Stimulated activated CD4-positive, alpha-beta T cell treated with anti-CD3 and anti-CD28 coated beads, TNF-alpha, amount 100 ng/mL, for 1 hour (primary cell): ENCODE measurements at places on chromosomes 16 and 17.

- DNase-seq: no peak
Measured at GRCh38 chr17:39705786-39706348, 6.0 kb downstream of the ERBB2 start.

GRCh38 chr17:7480089-7480384 is 606 bp upstream of the ZBTB4 start:
- DNase-seq: no peak

DNA sequence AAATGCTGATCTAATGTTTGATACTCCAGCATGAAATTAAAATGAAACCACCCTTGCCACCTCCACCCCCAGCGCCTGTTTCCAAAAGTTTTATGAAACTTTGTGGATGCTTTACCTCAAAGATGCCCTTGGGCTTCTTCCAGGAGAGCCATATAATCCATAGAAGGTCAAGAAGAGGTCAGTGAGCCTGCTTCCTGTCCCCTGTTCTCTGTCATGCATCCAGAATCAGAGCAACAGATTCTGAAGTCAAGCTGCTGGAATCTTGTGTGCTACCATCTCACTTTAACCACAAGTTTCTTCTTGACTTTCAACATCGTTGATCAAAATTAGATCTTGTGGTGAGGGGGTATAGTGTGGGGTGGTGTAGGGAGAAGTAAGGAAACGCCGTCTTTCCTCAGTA is 8.6 kb downstream of the GOSR2 start:
- DNase-seq: no peak

GRCh38 chr16:79659344-79659743 is 58.8 kb upstream of the MAF start:
- no peak for DNase-seq

DNA sequence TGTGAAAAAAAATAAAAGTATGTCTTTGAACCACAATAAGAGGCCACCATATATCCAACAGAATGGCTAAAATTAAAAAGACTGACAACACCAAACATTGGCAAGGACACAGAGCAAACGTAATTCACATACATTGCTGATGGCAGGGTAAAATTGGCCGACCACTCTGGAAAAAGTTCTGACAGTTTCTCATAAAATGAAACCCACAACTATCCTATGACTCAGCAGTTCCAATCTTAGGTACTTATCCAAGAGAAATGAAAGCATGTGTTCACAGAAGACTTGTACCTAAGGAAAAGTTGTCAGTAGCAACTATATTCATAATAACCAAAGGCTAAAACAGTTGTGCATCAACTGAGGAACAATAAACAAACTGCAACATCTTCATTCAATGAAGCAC is 357.3 kb upstream of the XYLT1 start:
- DNase-seq: no peak

DNA sequence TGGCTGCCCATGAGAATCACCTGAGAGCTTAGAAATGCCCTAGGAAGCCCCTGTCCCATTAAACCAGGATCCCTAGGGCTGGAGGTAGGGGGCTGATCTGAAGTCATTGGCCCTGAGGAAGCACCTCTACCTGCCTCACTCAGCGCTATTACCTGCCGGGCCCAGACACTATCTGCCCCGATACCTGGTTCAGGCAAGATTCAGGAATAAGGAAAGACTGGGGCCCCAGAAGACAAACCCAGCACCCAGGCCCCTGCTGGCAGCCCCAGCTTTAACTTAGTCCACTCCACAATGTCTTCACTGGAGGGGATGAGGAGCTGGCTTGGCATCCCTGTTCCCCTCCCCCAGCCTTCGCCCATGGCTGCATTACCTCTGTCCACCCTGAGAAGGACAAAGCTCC is 126.3 kb downstream of the GAS7 start:
- DNase-seq: no peak

- DNase-seq: no peak
Measured at GRCh38 chr16:23279721-23280153, 22.4 kb upstream of the SCNN1B start.

- peak; percentile 47 for DNase-seq
Measured at GRCh38 chr17:38751808-38752307, 683 bp upstream of the PSMB3 start.

DNA sequence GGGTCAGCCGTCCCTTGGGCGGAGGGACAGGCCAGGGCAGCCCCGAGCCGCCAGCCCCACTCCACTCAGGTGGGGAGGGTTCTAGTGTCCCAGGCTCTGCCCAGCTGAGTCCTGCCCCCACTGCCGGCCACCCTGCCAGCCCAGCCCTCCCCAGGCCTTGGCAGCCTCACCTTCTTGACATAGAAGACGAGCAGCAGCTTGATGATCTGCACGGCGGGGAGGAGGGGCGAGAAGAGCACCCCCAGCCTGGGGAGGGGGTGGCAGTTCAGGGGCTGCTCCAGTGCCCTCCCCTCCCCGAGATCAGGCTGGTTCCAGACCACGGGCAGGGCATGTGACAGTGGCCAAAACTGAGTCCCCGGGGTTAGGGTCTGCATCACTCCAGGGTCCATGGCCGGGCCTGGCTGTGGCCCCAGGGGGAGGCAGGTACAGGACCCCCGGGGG is 9.7 kb downstream of the TMC6 start:
- DNase-seq: no peak

DNA sequence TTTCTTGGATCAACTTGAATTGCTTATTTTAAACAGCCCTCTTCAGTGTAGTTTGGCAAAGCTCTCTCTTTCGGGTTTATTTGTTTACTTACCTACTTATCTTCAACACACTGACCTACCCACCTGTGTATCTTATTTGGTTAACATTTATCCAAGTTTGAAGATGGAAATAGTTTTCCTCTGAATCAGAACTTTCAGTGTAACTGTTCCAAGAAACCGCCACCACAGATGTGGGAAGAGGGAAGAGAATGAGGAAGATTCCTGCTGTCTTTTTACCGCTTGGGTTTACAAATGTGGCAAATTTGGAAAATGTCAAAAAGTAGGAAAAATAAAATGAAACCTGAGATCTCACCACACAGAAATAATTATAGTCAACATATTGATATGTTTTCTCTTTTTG is 115.8 kb downstream of the MSI2 start:
- no peak for DNase-seq

GRCh38 chr17:66918896-66919295 is 45.6 kb upstream of the CACNG4 start:
- DNase-seq: no peak

DNA sequence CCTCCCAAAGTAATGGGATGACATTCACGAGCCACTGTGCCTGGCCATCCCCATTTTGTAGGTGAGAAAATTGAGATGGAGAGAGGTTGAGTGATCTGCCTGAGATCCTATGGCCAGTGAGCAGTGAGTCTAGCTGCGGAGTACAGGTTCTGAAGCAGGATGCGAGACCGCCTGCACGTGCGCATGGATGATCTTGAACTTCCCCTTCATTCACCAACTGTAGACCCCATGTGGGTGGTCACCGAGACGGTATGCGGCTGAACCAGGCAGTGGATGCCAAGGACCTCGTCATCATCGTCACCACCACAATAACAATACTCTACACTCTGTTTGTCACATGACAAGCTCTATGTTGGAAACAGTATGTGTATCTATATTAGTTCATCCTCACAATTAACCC is 6.2 kb upstream of the SPNS3 start:
- no peak for DNase-seq

GRCh38 chr16:22816475-22816874 is 2.5 kb downstream of the HS3ST2 start:
- no peak for DNase-seq

DNA sequence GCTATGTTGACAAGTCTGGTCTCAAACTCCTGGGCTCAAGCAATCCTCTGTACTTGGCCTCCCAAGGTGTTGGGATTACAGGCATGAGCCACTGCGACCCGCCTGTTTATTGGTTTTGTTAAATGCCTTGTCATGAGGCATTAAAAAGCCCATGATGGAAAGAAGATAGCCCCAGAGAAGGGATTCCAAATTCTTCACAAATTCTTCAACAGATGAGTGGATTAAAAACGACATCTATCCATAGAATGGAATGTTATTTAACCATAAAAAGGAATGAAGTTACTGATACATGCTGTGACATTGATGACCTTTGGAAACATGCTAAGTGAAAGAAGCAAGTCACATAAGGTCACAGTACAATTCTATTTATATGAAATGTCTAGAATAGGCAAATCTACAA is 4.7 kb downstream of the SGF29 start:
- DNase-seq: no peak

- DNase-seq: no peak
Measured at GRCh38 chr16:49284962-49285361, 3.3 kb upstream of the CBLN1 start.

- DNase-seq: no peak
Measured at GRCh38 chr17:18224387-18225120, 881 bp upstream of the LLGL1 start.

GRCh38 chr16:57663917-57664661 is 4.0 kb upstream of the ADGRG3 start:
- no peak for DNase-seq

GRCh38 chr17:69223809-69224208 is 4.8 kb downstream of the ABCA10 start:
- no peak for DNase-seq

DNA sequence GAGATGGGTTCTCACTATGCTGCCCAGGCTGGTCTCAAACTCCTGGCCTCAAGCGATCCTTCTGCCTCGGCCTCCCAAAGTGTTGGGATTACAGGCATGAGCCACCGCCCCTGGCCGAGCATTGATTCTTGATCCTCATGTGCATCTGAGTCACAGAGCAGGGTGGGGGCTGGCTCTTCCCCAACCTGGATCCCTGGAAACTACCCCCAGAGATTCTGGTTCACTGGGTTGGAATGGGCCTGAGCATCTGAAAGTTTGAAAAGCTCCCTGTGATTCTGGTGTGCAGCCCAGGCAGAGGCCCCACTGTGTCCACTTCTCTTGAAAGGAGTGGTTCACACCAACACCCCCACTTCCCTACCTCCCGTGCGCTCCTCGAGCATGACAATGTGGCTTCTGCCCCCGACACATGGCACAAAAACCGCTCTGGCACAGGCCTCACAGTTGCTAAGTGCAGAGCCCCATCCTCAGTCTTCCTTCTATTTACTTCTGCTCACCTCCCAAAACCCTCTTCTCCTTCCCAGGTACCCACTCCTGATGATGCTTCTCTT is 4.6 kb downstream of the QPRT start:
- no peak for DNase-seq

- DNase-seq: no peak
Measured at GRCh38 chr16:19774024-19774423, 56.0 kb downstream of the IQCK start.

GRCh38 chr17:61409301-61410112 is 9.9 kb downstream of the TBX2 start:
- no peak for DNase-seq

GRCh38 chr17:43530288-43531081 is 15.7 kb downstream of the ETV4 start:
- DNase-seq: no peak

GRCh38 chr17:42067371-42068091 is 17.1 kb upstream of the C17orf113 start:
- peak; percentile 64 for DNase-seq

DNA sequence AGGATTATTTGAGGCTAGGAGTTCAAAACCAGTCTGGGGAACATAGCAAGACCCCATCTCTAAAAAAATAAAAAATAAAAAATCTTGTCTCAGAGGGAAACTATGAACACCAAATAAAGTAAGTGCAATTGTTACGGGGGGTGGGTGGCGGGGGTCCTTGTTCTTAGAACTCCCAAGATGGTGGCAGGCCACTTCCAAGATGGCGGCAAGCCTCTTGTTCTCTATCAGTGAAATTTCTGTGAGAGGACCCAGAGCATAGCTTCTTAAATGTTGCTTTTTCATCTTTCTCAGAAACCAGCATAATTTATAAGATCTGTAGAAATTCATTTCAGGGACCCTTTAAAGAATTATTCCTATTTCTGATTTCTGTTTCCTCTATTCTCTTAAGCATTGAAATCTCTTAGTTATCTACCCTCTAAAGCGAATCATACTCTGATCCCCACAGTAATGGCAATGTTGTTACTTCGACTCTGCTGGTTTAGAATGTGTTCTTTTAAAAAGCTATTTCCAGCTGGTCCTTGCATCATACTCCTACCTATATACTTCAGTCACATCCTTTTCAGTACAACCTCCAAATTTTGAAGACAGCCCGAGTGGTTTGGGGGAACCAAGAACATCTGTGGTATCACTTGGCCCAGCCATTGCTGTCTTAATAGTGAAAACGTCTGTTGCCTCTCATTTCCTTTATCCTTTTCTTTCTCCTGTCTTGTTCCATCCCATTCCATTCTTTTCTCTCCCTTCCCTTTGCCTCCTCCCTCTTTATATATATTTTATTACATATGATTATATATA is 16.2 kb downstream of the RSPRY1 start:
- no peak for DNase-seq

GRCh38 chr17:44915321-44915726 is at the start of gene GFAP:
Gene GFAP, minus strand, starts transcription at chr17:44915500. Its CDS starts 14 bp downstream, at chr17:44915486.
- DNase-seq: no peak

DNA sequence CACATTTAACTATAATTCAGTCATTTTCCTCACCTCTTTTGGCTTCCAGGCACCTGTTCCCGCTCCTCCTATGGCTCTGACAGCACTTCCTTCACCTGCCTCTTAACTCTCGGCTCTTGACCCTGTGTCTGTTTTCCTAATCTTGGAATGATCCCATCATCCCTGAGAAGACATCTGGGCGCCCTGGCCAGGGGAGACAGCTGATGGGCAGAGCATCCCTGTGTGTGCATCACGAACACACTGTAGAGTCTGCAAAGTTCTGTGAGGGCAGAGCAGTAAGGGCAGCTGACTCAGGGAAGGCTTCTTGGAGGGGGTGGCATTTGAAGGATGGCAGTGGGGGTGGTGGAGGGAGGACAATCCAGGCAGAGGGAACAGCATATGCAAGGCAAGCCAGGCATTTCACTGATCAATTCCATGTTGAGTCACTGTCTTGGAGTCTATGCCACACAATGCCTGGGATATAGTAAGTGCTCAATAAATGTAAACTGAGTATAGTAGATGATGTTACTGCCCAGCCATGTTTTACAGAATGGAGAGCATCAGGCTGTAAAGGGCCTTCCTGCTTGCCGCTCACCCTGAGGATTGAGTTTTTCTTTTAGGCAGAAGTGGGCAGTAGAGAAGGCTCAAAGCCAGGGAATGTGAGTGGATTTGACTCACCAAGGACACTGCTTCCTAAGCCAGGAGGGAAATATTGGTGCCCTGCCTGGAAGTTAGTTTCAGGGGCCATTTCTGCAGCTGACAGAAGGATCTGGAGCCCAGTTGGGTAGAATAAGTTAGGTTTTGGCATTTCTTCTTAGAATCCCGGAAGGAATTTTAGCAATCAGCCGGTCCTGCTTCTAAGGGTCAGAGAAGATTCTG is 5.8 kb upstream of the RAB11FIP4 start:
- no peak for DNase-seq

GRCh38 chr16:53224951-53225533 is 170.3 kb downstream of the CHD9 start:
- no peak for DNase-seq

DNA sequence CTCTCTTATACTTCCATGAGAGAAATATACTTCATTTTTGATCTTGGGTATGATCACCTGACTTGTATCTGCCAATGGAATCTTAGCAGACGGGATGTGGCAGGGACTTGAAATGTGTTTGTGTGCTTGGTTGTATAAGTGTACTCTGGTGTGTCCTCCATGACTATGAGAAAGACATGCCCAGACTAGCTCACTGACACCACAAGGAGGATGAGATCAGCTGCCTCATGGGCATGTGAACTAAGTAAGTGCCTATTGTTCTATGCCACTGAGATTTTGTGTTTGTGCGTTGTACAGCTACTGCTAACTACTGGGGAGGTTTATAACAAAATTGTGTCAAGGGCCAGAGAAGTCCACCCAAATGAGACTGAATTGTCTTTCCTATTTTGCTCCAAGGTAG is 402.2 kb upstream of the SALL1 start:
- DNase-seq: no peak
